B cell (primary cell): ENCODE measurements at places on chromosomes 3 and 15. TPM values are rescaled to one million over a fixed set of nuclear protein-coding genes. Genes with fewer than 3 reads are reported as not detected.

Gene TRPM1
- polyA plus RNA-seq: 0.07 and 0.16 TPM in 2 replicates

Gene PTX3
- 0.40 and 0.61 TPM in 2 replicates for polyA plus RNA-seq

Gene CHSY1
- 4.7 and 7.4 TPM in 2 replicates for polyA plus RNA-seq

DNA sequence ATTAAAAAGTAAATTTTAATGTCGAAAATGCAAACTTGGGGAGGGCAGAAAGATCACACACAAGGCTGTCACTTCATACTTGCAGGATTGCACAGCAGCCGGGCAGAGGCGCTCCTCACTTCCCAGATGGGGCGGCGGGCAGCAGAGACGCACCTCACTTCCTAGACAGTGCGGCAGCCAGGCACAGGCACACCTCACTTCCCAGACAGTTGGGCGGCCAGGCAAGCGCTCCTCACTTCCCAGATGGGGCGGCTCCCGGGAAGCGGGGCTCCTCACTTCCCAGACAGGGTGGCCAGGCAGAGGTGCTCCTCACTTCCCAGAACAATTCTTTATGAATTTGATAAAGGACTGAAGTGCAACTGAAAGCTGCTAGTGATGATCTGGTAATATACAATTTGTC is 21.2 kb downstream of the RLBP1 start:
- no peak for DNase-seq

DNA sequence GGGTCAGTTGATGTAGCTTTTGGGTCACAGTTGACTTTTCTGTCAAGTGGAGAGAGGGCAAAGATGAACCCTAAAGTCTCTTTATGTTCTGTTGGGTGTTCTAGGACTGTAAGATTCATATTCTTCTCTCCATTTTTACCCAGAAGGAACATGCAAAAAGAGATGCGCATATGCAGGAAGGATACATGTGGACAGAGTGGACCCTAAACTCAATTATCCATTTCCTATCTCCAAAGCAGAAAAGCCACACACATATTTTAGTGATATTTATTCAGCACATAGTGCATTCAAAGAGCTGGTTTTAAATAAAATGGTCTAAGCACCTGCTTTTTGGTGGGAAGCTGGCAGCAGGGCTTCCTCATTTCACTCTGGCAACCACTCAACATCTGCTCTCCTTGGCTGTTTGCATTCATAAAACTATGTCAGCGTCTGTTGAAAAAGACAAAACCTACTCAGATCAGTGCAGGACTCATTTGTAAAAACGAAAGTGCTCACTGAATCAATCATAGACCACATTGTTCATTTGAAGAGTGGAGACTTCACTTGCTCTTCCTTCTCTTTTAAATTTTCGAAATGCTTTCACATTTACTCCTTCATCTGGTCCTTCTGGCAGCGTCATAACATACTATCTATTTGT is 96.6 kb downstream of the SEMA6D start:
- DNase-seq: peak; percentile 6

DNA sequence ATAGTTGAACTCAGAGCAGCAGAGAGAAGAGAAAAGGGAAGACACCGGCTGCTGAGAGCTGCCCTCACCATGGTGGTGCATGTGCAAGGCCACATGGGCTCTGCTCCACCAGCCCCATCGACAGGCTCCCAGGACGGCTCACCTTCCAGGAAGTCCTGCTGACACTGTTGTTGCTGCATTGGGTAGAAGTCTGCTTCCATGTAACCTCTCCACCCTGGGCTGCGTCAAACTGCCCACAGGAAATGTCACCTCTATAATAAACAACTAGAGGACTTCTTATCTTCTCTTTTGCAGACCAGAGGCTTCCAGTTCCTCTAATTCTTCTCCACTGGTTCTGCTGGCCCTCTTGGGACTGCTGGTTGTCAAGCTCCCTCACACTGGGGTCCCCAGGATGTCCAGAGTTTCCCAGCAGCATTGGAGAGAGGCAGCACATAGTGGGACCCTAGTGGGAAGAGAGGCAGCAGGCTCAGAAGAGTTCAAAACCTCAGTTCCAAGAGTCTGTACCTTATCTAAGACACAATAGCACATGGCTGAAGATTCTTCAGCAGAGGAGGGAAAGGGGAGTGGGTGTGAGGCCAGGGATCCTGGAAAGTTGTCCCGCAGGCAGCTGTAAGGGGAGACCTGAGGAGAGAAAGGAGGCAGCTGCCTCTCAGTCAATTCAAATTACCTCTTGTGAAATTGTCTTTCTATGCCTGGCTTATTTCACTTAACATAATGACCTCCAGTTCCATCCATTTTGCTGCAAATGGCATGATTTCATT is 5.8 kb upstream of the CCR3 start:
- no peak for DNase-seq

GRCh38 chr3:146390957-146391356 is 78.4 kb downstream of the PLSCR2 start:
- DNase-seq: no peak

- DNase-seq: no peak
These were observed 48.9 kb downstream of the ASB7 start for GRCh38 chr15:100651253-100651652.

GRCh38 chr15:100728371-100729201 is 126.2 kb downstream of the ASB7 start:
- no peak for DNase-seq

DNA sequence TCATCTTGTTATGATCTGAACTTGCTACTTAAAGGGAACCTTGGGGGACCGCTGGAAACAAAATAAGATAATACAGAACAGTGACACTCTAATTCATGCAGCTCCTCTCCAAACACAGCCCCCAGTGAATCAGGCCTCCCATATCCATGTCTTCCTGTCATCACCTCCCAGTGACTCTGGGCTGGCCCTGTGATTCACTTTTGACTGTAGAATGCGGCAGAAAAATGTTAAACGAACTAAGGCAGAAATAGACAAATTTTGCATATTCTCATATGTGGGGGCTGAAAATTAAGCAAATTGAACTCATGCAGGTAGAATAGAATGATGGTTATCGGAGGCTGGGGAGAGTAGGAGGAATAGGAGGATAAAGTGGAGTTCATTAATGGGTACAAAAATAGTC is 20.2 kb upstream of the GADL1 start:
- DNase-seq: no peak

DNA sequence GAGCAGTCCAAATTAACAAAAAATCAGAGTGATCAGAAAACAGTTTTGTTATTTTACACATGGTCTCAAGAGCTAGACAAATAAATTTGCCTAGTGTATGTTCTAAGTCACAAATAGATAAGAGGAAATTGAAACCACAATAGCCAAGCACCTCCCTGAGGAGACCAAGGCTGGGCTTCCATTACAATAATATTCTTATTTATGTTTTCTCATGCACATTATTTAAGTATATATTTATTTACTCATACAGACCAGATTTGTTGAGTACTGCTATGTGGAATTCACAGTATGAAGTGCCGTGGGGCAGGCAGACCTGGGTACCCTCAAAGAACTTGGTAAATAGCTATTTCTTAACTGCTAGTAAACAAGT is 242.3 kb upstream of the ICE2 start:
- DNase-seq: no peak

DNA sequence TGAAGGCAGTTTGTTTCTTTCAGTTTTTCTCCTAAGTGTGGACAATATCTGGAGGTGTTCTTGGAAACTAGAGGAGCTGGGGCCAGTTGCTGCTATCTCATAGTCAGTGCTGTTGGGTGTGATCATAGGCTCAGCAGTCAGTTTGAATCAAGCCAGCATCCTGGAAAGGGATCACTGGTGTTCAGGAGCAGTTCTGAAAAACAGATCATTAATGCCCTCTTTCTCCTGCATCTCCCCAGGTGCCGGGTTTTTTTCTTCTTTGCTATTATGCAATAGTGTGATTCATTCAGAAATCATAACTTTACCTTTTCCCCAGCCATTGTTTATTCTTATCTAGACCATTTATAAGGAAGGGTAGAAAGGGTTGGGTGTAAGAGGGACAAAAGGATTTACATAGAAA is 24.0 kb downstream of the LNP1 start:
- DNase-seq: no peak
